ENCODE measurements at places on chromosomes 1 and 21.

- peak; percentile 15 for DNase-seq
These were observed 258.2 kb upstream of the C1orf105 start for GRCh38 chr1:172162236-172162635.

- DNase-seq: peak; percentile 44
These were observed 132.6 kb downstream of the ETS2 start for GRCh38 chr21:38938343-38938742.

GRCh38 chr21:45050345-45050796 is 24.0 kb upstream of the ADARB1 start:
- no peak for DNase-seq

- no peak for DNase-seq
These were observed 18.6 kb downstream of the PTAFR start for GRCh38 chr1:28157894-28158293.

DNA sequence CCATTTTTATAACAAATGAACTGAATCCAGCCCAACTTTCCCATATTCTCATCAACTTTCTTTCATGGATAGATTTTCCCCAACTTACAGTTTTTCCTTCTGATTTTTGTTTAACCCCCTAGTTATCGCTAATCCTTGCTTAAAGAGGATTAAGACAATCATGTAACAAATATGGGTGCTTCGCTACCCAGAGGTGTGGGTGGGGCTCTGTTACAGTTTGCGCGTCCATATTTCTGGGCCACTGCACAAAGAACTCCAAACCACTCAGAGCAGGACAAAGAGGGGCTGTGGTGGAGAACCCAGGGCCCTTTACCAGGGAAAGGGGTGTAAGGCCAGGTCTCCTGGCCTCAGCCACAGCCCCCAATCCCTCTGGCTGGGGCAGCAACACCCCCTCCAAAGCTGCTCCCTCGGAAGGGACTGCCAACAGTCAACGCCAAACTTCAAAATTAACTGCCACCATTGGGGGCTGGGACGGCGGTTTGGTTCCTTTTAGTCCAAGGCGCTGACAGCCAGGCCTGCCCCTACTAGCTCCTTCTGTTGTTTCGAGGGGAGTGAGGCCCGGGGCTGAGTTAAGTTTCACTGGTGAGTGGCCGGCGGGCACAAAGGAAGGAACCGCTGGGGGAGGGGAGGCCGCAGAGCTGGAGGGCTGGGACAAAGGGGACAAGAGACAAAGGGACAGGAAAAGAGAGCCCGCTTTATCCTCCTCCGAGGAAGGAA is 27.9 kb downstream of the SSBP3 start:
- no peak for DNase-seq

DNA sequence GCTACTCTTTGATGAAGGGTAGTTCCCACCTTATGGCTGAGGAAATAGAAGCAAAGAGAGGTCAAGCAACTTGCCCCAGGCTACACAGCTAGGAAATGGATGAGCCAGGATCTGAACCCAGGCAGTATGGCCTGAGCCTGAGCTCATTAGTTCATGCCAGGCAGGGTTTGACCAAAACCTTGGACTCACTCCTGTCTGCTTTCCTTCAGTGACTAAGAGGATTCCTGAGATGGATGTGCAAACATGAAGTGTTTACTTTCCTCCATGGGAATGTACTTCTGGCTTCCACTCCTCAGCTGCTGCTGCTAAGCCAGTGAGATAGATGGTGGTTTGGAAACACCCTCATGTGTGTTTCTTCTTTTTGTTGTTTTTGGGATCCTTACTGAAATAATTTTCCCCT is 35.1 kb upstream of the ERRFI1 start:
- DNase-seq: no peak

DNA sequence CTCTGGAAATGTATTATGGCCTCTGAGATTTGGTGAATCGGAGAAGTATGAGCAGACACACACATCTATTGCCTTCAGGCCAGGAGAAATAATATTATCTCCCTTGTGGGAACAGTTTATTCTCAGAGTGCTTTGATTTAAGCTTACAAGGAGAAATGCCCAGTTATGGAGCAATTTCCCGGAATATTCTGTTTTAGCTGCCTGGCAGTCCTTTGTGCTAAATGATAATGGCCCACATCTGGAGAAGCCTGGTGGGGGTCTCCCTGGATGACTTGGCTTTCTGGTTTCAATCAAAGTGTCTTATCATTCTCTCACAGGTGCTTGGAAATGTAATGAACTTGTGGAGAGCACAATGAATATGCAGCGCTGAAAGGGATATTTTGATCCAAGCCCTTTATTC is 389.6 kb upstream of the USP24 start:
- DNase-seq: no peak

DNA sequence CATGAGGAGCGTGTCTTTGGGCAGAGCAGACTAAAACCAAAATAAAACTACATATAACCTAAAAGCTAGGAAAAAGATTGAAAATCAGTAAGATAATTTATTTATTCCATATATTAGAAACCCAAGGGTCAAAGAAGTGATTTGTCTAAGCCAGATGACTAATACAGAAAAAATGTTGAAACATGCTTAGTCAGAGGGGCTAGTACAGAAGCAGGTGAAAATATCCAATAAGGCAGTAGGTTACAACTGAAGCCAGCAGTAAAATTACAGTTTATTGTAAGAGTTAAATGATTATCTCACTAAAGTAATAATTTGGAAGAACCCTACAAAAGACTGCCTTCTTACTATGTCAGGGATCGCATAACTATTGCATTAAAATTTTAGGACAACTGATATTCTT is 1190.9 kb upstream of the PRMT6 start:
- no peak for DNase-seq

DNA sequence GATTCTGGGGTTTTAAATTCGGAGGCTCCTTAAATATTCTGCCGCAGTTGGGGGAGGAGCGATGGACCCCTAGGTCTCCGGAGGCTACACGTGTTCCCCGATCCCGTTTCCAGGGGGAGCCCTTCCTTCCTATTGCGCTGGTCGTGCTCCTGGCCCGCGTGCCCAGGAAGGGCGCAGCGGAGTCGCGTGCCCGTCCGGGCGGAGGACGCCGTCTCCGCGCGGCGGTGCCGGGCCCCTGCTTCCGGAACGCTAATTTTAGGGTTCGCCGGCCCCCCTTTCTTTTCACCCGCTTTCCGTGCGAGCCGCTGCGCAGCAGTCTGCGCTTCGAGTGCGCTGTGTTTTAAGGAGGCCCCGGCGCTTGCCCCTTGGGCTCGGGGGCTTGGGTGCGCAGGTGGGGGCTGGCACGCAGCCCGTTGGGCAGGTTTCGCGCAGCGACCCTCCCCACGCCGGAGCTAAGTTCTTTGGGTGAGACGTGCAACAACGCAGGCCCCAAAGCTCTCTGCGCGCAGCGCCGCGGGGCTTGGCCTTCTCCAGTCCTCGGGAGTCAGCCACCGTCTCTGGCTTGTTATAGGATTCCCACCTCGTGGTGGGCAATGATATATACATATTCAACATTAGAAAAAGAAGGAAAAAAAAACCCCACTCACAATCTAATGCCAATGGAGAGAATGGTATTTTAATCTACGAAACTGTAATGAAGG is 43.5 kb upstream of the DNAJC6 start:
- no peak for DNase-seq

Data from NCI-H1417 treated with DMSO at 0.1 percent for 48 hours (cell line).